ENCODE measurements at places on chromosomes 13 and 19.

GRCh38 chr19:7928741-7929701 is 3.1 kb upstream of the CTXN1 start:
- peak; percentile 47 for DNase-seq

- DNase-seq: no peak
Observed at GRCh38 chr19:50673118-50673517, 23.9 kb downstream of the C19orf81 start.

GRCh38 chr19:50567882-50568727 is at the start of gene LRRC4B:
TSS of gene LRRC4B (minus strand) at chr19:50568435. CDS start at chr19:50548838, 19,597 bp downstream.
- no peak for DNase-seq

DNA sequence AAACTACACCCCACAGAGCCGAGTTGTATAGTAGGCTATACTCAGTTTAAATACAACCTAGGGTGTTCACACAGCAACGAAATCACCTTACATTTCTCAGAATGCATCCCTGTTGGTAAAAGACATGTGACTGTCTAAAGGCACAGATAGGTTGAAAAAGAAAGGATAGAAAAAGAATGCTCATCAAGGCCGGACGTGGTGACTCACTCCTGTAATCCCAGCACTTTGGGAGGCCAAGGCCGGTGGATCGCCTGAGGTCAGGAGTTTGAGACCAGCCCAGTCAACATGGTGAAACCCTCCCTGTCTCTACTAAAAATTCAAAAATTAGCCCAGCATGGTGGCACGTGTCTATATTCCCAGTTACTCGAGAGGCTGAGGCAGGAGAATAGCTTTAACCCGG is 3.8 kb upstream of the IL17D start:
- DNase-seq: no peak

DNA sequence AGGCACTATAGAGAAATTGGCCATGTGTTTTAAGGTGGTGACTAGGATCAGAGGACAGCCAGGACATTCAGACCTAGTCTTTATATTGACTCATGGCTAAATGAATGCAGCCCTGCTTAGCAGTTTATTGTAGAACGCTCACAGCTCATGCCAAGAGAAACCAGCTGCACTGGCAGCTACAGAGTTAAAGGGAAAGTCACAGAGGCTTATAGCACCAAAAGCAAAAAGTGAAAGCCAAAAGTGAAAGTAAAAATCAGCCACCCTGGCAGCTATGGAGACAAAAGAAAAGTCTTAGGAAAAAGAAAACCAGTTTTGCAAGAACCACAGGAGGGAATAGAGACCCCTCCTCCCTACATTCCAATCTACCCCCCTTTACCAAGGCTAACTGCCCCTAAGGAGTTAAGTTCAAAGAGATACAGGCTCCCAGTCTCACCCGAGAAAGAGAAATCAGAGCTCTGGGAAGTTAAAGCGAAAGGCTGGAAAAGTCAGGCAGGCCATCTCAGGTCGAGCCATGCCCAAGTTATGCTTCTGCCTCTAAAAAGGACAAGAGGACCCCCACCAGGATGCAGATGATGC is 99.0 kb downstream of the ZNF429 start:
- DNase-seq: no peak
